ENCODE measurements at places on chromosomes 3 and 15. TPM values are rescaled to one million over a fixed set of nuclear protein-coding genes. Genes with fewer than 3 reads are reported as not detected.
A peak's percentile ranks its signal among the peaks of the same experiment; 100 is the strongest.

The LRRIQ4 gene
- not detected for total RNA-seq

The PPP2R3A gene
- 0.04 TPM for total RNA-seq

The RASL12 gene
- not detected for total RNA-seq

The PTH1R gene
- total RNA-seq = not detected

The ADAMTS7 gene
- total RNA-seq = 0.12 TPM

GRCh38 chr15:95265419-95265997 is 1034.1 kb downstream of the MCTP2 start:
- H3K4me1 ChIP-seq = peaks cover 2% of the 10 kb centered on the region
- H3K27me3 ChIP-seq = peaks cover 41% of the 10 kb centered on the region
- H3K36me3 ChIP-seq = no peaks in the 10 kb centered on the region
- DNase-seq = no peak
- H3K4me3 ChIP-seq = no peak overlapping the region

GRCh38 chr3:146502887-146503460 is 33.6 kb upstream of the PLSCR2 start:
- no peak overlapping the region for H3K27ac ChIP-seq
- peaks cover 27% of the 10 kb centered on the region for H3K4me1 ChIP-seq
- H3K27me3 ChIP-seq = no peaks in the 10 kb centered on the region
- H3K36me3 ChIP-seq = peaks cover 13% of the 10 kb centered on the region
- no peak overlapping the region for H3K4me3 ChIP-seq

- no peaks in the 10 kb centered on the region for H3K4me1 ChIP-seq
- DNase-seq = no peak
- H3K27ac ChIP-seq = no peak overlapping the region
- no peak overlapping the region for H3K4me3 ChIP-seq
Measured at GRCh38 chr3:24601066-24601939, 106.7 kb upstream of the THRB start.

DNA sequence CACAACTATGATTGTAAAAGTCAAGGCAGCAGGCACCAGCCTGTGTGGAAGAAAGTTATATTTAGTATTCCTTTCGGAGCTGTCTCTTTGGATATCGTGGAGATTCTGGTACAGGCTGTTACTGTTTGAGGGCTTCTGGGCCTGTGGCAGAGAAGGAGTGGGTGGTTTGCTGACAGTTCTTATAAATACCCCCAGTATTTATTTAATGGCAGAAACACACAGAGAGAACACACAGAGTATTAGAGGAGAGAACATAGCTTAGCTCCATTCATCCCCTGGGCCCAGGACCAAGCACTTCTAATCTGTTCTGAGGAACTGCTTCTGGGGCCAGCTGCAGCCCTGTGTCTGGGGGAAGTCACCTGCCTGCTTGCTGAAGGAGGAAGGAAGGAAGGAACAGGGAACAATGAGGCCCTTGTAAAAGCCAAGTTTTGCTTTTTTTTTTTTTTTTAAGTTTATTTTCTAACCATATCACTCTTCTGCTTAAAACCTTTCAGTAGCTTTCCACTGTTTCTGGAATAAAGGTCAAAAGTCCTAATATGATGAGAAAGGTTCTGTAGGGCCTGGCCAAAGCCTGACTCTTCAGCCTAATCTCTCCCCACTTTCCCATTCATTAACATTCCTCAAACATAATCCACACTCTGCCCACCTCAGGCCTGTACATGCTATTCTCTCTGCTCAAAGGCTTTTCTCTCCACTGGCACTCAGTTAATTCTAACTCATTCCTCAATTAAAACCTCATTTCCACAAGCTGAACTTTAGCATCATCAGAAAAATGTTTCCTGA is 11.8 kb upstream of the PP2D1 start:
- H3K4me3 ChIP-seq = no peak overlapping the region
- no peak for DNase-seq
- H3K27ac ChIP-seq = no peak overlapping the region
- no peaks in the 10 kb centered on the region for H3K27me3 ChIP-seq
- no peaks in the 10 kb centered on the region for H3K36me3 ChIP-seq
- H3K4me1 ChIP-seq = peaks cover 9% of the 10 kb centered on the region

- peak overlapping the region; percentile 81 for H3K27ac ChIP-seq
- DNase-seq = no peak
- no peaks in the 10 kb centered on the region for H3K27me3 ChIP-seq
- H3K4me3 ChIP-seq = peak overlapping the region; percentile 43
Measured at GRCh38 chr3:98536456-98537017, 4.8 kb downstream of the GPR15 start.

GRCh38 chr3:42102571-42102970 is 11.4 kb downstream of the TRAK1 start:
- no peaks in the 10 kb centered on the region for H3K27me3 ChIP-seq
- no peak overlapping the region for H3K4me3 ChIP-seq
- H3K4me1 ChIP-seq = peaks cover 1% of the 10 kb centered on the region

- H3K4me1 ChIP-seq = peaks cover 2% of the 10 kb centered on the region
- no peaks in the 10 kb centered on the region for H3K27me3 ChIP-seq
- H3K27ac ChIP-seq = no peak overlapping the region
- H3K36me3 ChIP-seq = peaks cover 11% of the 10 kb centered on the region
- DNase-seq = no peak
Measured at GRCh38 chr3:179706233-179706632, 53.4 kb downstream of the USP13 start.

GRCh38 chr3:38890426-38890825 is 74.4 kb upstream of the SCN10A start:
- H3K4me3 ChIP-seq = no peak overlapping the region
- DNase-seq = no peak
- no peaks in the 10 kb centered on the region for H3K4me1 ChIP-seq
- no peaks in the 10 kb centered on the region for H3K36me3 ChIP-seq
- H3K27ac ChIP-seq = no peak overlapping the region
- H3K27me3 ChIP-seq = peaks cover 7% of the 10 kb centered on the region

DNA sequence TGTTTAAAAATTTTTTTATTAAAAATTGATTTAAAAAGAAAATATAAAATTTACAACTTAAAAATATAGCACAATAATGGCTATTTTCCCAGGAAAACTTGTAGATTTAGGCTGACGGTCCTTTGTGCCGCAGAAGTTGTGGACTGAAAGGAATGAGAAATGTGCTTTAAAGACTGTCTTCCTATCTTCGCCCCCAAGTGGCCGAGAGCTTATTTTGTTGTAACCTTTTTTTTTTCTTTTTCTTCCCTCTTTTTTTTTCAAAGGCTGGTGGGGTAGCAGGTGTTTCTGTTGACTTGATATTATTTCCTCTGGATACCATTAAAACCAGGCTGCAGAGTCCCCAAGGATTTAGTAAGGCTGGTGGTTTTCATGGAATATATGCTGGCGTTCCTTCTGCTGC is 15.5 kb downstream of the SLC25A26 start:
- no peak overlapping the region for H3K4me3 ChIP-seq
- H3K27ac ChIP-seq = no peak overlapping the region
- H3K27me3 ChIP-seq = no peaks in the 10 kb centered on the region
- peaks cover 45% of the 10 kb centered on the region for H3K36me3 ChIP-seq

GRCh38 chr15:59400103-59400813 is 27.6 kb upstream of the MYO1E start:
- no peak for DNase-seq
- no peaks in the 10 kb centered on the region for H3K36me3 ChIP-seq
- H3K27ac ChIP-seq = no peak overlapping the region
- peaks cover 36% of the 10 kb centered on the region for H3K27me3 ChIP-seq
- no peak overlapping the region for H3K4me3 ChIP-seq

DNA sequence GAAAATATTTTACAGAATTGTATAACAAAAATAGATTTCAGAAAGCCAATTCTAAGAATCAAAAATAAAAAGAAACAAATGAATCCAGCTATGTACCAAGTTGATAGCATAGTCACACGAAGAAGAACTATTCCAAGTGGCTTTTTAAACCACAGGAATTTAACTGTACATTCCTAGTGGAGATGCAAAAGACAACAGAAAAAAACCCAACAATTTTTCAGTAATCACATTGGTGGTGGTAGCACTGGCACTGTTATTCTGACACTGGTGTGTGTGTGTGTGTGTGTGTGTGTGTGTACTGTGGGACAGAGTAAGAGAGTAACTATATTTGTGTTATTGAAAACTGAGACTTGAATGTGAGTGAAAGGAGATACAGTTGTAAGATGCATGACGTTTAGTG is 9.1 kb downstream of the BFSP2 start:
- H3K4me1 ChIP-seq = no peaks in the 10 kb centered on the region
- peaks cover 8% of the 10 kb centered on the region for H3K27me3 ChIP-seq
- no peaks in the 10 kb centered on the region for H3K36me3 ChIP-seq
- no peak overlapping the region for H3K27ac ChIP-seq

- peaks cover 39% of the 10 kb centered on the region for H3K27me3 ChIP-seq
- no peak for DNase-seq
- H3K4me1 ChIP-seq = peaks cover 8% of the 10 kb centered on the region
- H3K27ac ChIP-seq = no peak overlapping the region
Measured at GRCh38 chr3:39804951-39805350, 4.5 kb upstream of the MYRIP start.

- DNase-seq = no peak
- no peaks in the 10 kb centered on the region for H3K27me3 ChIP-seq
- H3K4me1 ChIP-seq = no peaks in the 10 kb centered on the region
- H3K27ac ChIP-seq = no peak overlapping the region
Measured at GRCh38 chr15:36050899-36051298, 504.9 kb upstream of the DPH6 start.

DNA sequence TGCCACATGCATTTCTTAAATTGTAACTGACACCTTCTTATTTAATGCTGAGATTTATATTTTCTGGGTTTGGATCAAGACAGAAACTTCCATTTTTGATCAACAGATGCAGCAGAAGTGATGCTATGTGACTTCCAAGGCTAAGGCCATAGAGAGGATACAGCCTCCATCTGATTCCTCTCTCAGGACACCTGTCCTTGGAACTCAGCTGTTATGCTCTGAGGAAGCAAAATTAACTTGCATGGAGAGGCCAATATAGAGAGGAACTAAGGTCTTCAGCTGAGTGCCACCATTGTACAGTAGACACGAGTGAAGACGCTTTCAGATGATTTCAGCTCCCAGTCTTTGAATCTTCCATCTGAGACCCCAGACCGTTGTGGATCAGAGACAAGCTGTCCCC is 296.9 kb upstream of the TBL1XR1 start:
- H3K27me3 ChIP-seq = no peaks in the 10 kb centered on the region
- no peaks in the 10 kb centered on the region for H3K36me3 ChIP-seq
- H3K4me3 ChIP-seq = no peak overlapping the region
- H3K4me1 ChIP-seq = peaks cover under 1% of the 10 kb centered on the region
- H3K27ac ChIP-seq = no peak overlapping the region
- no peak for DNase-seq

DNA sequence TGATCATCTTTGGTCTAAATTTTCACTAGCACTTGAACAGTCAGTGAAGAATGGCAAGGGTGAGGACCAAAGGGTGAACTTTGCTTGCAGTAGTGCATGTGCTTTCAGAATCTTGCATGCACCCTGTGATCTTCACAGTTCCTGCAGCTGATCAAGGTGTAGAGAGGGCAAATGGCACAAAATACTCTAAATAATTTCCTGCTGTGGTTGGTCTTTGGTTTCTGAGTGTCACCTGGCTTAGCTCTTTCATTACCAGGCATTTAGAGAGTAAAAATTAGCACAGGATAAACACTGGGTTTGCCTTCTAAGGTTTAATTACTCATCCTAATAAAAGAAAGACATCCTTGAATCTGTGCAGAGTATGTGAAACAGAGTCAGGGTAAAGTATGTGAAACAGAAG is 11.4 kb downstream of the TIPARP start:
- peak overlapping the region; percentile 31 for H3K4me3 ChIP-seq
- H3K4me1 ChIP-seq = peaks cover 86% of the 10 kb centered on the region
- no peaks in the 10 kb centered on the region for H3K27me3 ChIP-seq
- DNase-seq = no peak
- H3K27ac ChIP-seq = no peak overlapping the region

DNA sequence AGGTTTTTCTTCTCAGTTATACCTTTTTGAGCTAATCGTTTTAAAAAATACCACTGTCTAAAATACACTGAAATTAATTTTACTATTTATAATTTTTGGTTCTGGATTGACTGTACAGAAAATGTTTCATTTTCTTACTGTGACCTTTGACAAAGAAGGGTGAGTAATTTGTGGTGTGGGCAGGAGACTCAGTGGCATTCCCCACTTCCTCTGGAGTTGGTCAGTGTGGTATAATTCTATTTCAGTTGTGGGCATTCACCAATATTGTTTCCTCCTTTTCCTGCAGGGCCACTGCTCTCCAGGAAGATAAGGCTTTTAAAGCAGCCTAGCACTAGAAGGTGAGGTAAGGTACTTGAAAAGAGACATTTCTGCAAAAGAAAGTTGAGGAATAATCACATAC is 6.5 kb downstream of the DAG1 start:
- H3K4me1 ChIP-seq = peaks cover 25% of the 10 kb centered on the region
- peaks cover 39% of the 10 kb centered on the region for H3K36me3 ChIP-seq
- peak; percentile 40 for DNase-seq
- H3K4me3 ChIP-seq = no peak overlapping the region
- H3K27ac ChIP-seq = peak overlapping the region; percentile 31

GRCh38 chr3:157148196-157148889 is 11.6 kb downstream of the CCNL1 start:
- peaks cover 83% of the 10 kb centered on the region for H3K36me3 ChIP-seq
- no peak overlapping the region for H3K27ac ChIP-seq
- no peak overlapping the region for H3K4me3 ChIP-seq
- H3K4me1 ChIP-seq = peaks cover 46% of the 10 kb centered on the region
- no peak for DNase-seq

GRCh38 chr15:66080717-66081398 is 172.7 kb downstream of the MEGF11 start:
- H3K4me3 ChIP-seq = no peak overlapping the region
- peaks cover 10% of the 10 kb centered on the region for H3K27me3 ChIP-seq
- no peak for DNase-seq
- no peak overlapping the region for H3K27ac ChIP-seq
- H3K4me1 ChIP-seq = no peaks in the 10 kb centered on the region

GRCh38 chr3:42747581-42747980 is 25.5 kb downstream of the CCDC13 start:
- H3K27me3 ChIP-seq = no peaks in the 10 kb centered on the region
- peaks cover 2% of the 10 kb centered on the region for H3K36me3 ChIP-seq
- peak; percentile 62 for DNase-seq
- peak overlapping the region; percentile 56 for H3K4me3 ChIP-seq

DNA sequence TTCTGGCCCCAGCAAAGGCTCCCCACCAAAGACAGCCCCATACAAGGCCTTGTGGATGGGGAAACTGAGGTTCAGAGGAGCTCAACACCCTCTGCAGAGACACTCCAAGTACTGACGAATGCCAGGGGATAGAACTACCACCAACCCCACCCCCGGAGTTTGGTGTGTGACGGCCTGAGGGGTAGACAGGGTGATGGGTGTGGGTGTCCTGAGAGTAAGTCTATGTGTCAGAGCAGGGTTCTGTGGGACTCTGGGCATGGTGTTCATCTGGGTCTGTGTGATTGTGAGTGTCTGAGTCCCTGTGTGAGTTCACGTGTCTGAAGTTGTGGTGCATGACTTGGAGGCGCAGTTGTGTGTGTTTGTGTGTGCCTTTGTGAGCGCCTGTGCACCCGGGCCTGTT is 7.4 kb downstream of the PTH1R start:
- no peak overlapping the region for H3K27ac ChIP-seq
- H3K27me3 ChIP-seq = peaks cover 57% of the 10 kb centered on the region
- H3K36me3 ChIP-seq = no peaks in the 10 kb centered on the region
- H3K4me3 ChIP-seq = no peak overlapping the region

DNA sequence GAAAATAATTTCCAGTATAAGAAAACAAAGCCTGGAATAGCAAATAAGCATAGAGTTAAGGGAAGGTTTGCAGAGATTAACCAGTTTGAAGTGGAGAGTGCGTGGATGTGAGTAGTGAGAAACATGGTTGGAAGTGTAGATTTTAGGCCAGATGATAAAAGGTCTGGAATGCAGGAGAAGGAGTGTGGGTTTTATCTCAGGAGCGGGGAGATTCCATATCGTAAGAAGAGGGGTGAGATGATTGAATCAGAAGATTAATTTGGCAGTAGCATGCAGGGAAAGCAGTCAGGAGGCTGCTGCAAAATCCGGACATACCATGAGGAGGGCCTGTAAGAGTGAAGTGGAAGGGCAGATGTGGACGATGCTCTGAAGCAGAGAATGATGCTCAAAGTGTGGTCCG is 13.7 kb downstream of the PPARG start:
- H3K4me3 ChIP-seq = no peak overlapping the region
- no peak overlapping the region for H3K27ac ChIP-seq
- peaks cover 6% of the 10 kb centered on the region for H3K27me3 ChIP-seq
- no peak for DNase-seq
